Stimulated activated CD4-positive, alpha-beta T cell treated with anti-CD3 and anti-CD28 coated beads, Interleukin-12 subunit alpha, Interleukin-12 subunit beta, amount 100 ng/mL, for 24 hours (primary cell): ENCODE measurements at places on chromosomes 3 and 15.

- DNase-seq = no peak
Measured at GRCh38 chr3:15318661-15319060, 13.7 kb downstream of the SH3BP5 start.

DNA sequence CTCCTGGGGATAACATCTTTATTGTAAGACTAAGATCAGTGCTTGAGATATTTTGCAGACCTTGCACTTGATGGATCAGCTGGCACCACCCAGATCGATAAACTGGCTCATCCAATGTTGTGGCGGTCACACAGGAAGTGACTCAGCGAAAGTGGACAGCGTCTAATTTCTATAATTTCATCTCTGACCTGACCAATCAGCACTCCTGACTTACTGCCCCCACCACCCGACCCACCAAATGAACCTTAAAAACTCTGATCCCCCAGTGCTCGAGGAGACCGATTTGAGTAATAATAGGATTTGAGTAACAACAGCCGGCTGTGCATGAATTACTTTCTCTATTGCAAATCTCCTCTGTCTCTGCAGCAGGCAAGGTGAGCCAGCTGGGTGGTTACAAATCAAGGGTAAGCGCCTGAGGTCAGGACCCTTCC is 62.7 kb upstream of the RNU6-1 start:
- no peak for DNase-seq

DNA sequence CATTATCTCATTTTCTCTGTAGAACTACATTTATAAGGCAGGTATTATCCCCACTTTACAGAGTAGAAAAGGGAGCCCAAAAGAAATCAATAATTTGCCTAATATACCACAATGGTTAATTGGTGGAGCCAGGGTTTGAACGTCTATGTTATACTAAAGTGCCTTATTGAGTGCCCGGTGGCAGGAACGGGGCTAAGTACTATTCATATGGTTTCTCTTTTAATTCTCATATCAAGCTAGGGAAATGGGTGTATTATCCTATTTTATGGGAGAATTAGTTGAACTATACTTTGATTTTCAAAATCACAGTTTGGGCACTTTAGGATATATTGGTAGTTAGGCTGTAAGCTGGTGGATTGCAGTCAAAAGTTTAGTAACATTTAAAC is 1.5 kb downstream of the CEP97 start:
- DNase-seq = no peak

- no peak for DNase-seq
Measured at GRCh38 chr15:63482874-63483323, 21.5 kb upstream of the USP3 start.

DNA sequence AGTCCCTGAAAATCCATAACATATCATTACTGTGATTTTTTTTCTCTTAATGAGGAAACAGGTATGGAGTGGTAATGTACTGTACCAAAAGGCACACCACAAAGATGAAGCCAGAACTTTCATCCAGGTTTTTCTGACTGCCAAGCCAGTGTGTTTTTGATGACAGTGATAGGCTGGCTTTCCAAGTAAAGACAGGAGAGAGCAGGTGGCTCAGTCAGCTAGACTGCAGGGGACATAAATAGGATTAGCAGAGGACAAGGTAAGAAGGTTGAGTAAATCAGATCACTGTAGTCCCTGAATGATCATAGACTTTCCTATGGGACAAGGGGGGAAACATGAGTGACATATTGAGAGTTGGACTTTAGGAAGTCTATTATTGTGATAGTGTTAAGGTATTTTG is 127.9 kb downstream of the GADL1 start:
- no peak for DNase-seq

- no peak for DNase-seq
Measured at GRCh38 chr15:65556622-65557021, 26.4 kb downstream of the HACD3 start.
